ENCODE measurements at places on chromosomes 12 and 14.

DNA sequence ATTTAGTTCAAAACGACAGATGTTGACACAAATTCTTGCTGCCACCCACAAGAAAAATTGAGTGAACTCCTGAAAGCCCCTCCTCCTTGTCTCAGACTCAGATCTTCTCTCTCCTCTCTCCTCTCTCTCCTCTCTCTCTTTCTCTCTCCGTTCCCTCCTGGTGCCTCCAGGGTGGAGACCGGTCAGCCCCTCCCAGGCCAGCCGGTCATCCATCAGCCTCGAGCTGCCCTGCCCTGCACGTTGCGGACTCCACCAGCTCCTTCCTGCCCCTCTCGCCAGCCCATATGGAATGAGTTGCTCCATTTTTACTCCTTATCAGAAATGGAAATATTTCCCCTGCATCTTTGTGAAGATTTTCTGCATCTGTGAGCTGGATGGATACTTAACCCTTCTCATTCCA lies 103.8 kb downstream of the TBX5 start:
- DNase-seq: no peak

DNA sequence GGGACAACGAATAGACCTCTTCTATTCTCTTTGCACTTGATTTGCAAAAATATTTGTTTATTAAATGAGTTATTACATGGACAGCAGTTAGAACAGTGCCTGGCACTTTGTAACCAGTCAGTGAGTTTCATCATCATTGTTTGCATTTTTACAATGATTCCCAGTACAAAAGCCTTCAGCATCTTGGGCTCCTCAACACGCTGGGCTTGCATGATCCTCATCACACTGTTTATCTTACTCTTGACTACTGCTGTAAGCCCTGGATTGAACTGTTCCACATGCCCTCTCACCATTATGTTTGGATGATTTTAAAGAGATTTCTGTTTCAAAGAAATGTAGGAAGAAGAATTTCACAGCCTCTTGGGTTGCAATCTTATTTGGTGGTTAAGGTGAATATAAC lies 204.3 kb downstream of the PELI2 start:
- DNase-seq: no peak

DNA sequence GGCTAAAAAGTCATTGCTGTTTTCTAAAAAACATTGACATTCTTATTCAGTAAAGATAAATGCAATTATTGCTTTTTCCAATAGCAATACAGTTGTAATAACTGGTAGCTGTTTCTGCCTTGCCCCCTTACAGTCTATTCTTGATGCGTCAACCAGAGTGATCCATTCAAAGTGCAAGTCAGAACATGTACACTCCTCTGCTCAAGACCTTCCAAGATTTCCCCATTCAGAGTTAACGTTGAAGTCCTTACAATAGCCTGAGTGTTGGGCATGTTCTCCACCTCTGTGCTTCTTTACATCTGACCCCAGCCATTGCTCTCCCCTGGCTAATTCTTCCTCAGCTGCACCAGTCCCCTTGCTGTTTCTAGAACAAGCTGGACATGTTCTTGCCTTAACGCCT lies 24.3 kb downstream of the VRK1 start:
- DNase-seq: no peak

DNA sequence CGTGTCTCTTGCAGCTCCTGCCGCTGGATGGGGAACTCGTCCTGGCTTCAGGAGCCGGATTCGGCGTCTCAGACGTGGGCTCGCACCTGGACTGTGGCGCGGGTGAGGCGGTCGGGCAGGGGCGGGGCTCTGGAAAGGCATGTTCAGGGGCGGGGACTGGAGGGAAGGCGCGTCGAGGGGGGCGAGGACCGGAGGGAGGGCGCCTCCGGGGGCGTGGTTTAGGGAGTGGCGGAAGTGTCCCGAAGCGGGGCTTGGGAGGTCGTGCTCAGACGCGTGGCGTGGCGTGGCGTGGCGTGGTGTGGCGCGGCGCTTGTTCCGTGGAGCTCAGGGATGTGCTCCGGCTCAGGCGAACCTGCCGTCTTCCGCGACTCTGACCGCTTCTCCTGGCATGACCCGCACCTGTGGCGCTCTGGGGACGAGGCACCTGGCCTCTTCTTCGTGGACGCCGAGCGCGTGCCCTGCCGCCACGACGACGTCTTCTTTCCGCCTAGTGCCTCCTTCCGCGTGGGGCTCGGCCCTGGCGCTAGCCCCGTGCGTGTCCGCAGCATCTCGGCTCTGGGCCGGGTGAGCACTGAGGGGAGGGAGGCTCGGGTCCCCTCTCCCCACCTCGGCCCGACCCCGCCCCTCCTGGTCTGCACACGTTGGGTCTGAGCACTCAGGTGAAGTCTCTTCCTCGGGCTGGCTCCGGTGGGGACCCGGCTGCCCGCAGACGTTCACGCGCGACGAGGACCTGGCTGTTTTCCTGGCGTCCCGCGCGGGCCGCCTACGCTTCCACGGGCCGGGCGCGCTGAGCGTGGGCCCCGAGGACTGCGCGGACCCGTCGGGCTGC lies 6.2 kb downstream of the AMN start:
- DNase-seq: peak; percentile 75

DNA sequence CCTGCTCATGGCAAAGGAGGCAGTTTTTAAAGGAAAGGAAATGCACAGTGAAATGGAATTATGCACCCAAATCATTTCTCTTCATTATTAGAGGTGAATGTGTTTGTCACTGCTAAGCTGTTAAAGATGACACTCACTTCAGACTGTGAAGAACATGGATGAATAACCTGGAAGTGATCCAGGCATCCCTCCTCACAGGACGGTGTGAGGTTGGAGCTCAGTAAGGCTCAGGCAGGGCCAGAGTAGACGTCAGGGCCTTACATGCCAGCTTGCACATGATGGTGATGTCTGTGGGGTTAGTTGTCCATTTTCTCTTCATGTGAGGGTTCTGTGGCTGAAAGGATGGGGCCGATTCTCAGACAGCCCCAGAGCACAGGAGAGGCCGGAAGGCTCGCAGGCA lies 273.1 kb downstream of the PCNX1 start:
- DNase-seq: no peak

DNA sequence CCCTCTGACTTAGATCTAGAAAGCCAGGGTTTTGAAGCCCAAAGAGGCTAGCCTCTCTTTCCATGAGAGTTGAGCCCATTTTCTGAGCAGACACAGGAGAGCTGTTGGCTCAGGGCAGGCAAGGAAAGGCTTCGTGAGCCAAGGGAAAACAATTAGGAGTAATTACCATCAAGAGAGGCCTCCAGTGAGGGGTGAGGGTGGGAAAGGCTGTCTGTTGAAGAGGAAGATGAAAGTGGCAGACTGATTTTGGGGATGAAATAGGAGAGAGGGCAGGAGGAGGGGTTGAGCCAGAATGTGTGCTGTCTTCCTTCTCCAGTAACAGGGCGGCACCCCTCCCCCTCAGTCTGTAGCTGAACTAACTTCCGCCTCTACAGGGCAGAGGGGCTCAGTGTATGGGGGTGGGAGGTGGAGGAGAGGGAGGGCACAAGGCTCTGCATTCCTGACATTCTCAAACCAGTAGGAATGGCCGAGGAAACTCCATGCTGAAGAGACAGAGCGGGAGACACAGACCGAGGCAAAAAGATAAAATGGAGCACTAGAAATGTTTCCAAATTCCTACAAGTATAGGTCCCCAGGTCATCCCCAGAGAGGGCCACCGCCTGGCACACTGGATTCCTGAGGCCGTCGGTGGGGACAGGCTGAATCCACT lies 33.1 kb upstream of the COL2A1 start:
- no peak for DNase-seq

- no peak for DNase-seq
These were observed 502.4 kb upstream of the ATP2B1 start for GRCh38 chr12:90211017-90211416.

- DNase-seq: no peak
These were observed 30.8 kb downstream of the SCARB1 start for GRCh38 chr12:124832856-124833255.

- no peak for DNase-seq
These were observed 59.9 kb downstream of the VCPKMT start for GRCh38 chr14:50056435-50056834.

GRCh38 chr14:74126315-74127013 lies 41.7 kb downstream of the LIN52 start:
- DNase-seq: no peak

DNA sequence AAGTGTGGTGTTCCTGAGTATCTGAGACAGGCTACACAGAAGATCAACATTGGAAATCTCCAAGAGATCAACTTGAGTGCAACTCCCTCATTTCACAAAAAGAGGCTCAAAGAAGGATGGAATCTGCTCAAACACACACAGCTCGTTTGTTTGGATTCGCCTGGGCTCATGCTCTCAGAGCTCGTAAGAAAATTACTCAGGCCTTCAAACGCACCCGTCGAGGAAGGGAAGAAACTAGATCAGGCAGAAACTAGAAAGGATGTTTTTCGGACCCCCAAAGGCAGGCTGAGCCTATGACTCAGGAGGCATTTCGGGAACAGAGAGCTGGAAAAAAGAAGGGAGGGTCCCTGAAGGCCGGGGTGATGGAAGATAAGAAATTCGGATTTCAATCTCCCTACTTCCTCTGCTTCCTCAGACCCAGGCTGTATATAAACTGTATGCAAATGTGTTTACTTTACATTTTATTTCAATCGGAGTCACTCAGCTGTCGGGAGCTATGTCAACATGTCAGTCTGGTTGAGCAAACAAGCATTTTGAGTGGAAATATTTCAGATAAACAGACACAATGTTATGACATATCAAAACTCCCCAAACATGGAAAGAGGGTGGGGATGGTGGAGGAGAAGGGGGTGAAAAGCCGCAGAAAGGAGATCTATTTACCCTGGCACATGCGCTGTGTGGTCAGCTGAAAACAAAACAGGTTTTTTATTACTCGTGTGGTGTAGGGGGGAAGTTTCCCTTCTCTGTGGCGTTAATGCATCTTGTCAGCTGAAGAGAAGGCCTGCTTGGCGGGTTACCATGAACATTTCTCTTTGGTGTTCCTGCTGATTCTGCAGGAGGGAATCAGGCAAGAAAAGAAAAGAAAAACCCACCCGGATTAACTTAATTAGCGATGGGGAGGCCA lies 129.1 kb upstream of the TBX3 start:
- no peak for DNase-seq

DNA sequence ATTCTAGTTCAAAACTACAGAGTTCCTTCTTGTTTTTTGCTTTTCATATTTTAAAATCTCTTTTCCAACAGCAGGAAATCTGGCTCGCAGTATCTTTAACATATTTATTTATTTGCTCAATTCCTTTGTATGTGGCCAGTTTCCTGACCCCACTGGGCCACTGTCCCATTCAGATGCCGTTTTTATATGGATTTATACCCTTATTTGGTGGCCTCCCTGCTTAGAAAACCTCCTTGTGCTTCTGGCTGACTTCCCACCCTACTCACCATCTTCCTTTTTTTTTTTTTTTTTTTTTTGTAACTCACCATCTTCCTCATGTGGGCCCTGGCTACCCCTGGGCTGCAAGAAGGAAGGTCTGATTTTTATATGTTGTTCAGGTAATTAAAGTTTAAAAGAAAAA lies 53.9 kb downstream of the TTLL5 start:
- no peak for DNase-seq

GRCh38 chr12:4962539-4963486 lies 53.1 kb downstream of the KCNA1 start:
- no peak for DNase-seq

DNA sequence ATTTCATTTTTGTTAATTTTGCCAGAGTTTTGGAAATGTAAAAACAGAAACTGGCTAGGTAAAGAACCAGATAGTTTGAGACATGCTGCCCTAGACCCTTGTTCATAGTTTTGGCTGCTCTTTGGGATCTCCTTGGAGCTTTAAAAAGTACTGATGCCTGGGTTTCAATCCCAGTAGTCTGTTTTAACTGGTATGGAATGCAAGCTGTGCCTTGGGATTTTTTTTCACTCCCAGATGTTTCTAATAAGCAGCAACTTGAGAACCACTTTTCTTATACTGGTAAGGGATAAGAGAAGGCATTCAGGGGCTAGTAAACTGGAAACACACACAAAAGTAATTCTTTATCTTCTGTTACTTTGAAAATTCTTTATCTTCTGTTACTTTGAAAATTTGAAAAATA lies 18.8 kb downstream of the SLC35F4 start:
- no peak for DNase-seq

DNA sequence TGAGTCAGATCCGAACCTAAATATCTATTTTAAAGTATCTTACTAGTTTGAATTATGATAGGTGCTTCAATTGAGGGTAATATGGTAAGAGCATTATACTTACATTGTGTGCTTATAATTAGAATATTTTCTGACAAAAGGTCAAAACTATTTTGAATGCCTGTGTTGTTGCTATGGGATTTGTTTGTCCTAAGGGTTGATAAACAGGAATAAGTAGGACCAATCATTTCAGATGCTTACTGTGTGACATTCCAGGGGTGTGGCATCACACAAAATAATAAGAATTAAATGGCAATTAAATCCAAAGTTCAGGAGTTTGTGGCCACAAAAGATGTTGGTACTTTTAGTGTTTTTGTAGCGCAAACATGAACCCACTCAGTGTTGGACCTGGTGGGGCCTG lies 256.2 kb upstream of the DDHD1 start:
- DNase-seq: no peak

GRCh38 chr14:96713426-96713825 lies 83.8 kb upstream of the VRK1 start:
- DNase-seq: no peak

GRCh38 chr12:66683073-66683472 lies 4.2 kb upstream of the GRIP1 start:
- DNase-seq: no peak

DNA sequence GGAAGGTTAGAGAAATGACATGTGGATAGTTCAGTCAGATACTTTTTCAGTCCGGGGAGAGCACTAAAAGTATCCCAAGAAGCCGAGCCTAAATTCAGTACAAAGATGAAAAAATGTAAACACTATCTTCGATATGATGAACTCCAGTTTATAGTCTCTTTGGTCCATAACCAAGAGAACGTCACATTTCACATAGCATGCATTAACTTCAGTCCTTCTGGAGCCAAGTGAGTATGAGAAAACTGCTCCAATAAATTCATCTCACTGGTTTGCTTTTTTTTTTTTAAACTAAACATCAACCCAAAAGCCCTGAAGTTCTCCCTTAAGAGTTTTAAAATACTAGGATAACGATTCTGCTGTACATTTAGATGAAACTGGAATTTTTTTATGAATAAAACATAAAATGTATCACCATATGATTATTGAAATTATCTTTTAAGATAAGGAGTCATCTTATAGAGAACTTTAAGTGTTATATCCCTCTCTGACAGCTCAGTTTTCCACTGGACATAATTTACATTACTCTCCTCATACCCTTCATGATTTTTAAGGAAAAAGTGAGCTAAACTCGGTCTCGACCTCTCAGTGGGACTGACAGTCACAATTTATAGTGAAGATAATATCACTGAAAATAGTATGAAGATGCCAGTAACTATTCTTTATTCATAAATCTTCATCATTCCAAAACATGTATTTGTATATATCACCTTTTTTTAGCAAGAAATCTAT lies 841.5 kb upstream of the FLRT2 start:
- no peak for DNase-seq

DNA sequence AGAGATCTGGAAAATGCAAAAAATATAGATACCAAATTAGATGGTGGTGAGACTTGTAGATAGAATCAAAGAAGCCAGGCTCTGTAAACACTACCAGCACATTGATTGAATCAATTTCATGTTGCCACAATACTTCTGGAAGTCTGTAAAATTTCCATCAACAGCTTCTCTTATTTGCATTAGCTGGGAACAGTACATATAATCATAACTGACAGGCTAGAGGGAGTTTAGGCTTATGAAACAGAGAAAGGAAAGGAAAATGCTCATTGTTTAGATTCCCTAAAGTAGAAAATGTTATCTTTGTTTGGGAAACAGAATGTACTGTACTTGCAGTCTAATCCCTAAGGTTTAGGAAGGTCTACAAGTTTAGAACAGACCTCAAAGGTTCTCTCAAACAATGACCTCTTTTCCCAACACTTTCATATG lies 335.2 kb downstream of the CEP128 start:
- DNase-seq: no peak

- no peak for DNase-seq
These were observed 47.8 kb downstream of the CCDC88C start for GRCh38 chr14:91369628-91370445.

Data from T-helper 2 cell (primary cell).